ENCODE measurements at places on chromosomes 11 and 22.

GRCh38 chr22:49670456-49671330, 157.0 kb downstream of the BRD1 start:
- DNase-seq: no peak

DNA sequence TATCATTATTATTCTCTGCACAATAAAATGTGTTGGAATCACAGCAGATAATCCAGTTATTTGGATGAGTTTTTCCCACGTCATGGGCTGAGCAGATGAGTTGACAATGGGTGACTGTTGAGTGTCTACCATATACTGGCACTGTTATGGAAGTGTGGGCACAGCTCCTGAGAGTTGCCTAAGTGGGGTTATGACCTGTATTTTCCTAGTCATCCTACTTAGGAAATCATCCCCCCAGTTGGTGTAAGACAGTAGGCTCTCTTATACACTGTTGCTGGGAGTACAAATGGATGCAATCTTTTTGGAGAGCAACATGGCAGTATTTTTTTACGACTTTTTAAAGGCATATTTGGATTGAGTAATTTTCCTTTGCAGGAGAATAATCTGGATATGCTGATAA, 66.4 kb downstream of the TRAF6 start:
- DNase-seq: no peak

GRCh38 chr11:130478204-130478701, 29.8 kb downstream of the ADAMTS15 start:
- DNase-seq: peak; percentile 73

DNA sequence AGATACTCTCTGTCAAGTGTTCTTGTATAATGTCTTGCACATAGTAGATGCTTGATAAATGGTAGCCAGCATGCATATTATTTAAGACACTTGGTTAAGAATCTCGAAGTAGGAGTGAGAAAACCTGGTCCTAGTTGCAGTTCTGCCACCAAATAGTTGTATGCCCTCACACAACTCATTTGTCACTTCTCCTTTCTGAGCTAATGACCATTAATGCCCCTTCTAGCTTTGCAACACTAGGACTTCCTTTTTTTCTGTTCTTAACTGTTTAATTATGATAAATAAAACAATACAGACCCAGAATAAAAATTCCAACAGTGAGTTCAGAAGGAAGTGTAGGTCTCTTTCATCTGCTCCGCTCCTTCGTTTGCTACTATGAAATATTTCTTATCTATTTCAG, 453.6 kb downstream of the TMEM135 start:
- no peak for DNase-seq

GRCh38 chr11:20158597-20159257, 1.5 kb downstream of the DBX1 start:
- DNase-seq: no peak

DNA sequence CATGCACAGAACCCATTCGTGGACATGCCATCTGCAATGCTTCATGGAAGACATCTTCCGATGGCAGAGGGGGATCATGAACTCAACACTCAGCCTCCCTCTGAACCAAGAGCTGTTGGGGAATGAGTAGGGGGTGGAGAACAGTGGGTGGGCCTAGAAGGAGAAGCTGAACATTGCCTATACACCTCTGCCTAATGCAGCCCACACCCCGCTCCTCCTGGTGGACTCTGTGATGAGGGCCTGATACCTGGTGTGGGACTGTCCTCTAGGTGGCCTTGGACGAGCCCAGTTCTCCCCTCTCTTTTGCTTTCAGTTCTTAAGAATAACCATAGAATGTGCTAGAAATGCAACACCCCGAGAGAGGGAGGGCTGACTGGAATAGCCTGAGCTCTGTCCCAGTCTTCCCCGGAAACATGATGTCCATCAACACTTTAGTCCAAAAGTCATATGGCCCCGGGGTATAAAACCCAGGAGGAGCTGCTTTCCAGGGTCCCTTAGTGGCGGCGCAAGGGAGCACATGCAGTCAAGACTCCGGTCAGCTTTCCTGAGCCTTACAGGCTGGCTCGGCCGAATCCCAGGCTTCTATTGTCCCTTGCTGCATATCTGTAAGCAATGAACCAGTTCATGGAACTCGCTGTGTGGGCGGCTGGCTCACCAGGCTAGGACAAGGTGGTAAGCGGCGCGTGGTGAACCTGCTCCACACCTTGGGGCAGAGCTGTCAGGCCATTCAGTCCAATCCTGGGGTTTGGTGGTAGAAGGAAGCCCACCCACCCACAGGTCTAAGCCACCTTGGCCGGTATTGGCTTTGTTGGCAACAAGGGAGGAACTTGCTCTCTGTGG, 216.9 kb downstream of the CTTN start:
- no peak for DNase-seq

DNA sequence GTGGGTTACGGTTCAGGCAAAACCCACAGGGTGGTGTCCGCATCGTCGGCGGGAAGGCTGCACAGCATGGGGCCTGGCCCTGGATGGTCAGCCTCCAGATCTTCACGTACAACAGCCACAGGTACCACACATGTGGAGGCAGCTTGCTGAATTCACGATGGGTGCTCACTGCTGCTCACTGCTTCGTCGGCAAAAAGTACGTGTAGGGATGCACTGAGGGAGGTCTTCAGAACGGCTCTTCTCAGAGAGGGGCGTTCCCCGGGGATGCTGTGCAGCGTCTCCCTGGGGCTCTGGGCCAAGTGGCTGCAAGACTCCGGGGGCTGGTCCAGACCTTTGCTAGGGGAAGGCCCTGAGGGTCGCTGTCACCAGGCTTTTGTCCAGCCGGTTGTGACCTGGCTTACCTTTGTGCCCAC, 1.3 kb downstream of the ACR start:
- DNase-seq: no peak

DNA sequence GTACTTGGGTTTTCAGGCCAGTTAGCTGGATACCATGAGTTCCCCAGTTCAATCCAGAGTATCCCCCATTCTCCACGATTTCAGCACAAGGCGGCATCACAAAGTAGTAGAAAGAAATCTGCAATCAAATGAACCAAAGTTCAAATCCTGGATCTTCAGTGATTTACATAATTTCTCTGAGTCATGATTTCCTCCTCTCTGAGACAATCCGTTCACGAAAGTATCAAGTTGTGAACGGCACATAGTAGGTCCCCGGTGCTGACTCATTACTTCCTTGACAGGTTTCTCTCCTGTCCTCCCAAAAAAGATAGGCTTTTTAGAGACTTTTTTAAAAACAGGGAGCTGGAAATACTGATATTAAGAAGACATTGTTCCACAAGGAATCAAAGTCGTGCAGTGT, 69.1 kb upstream of the AKIP1 start:
- DNase-seq: no peak

DNA sequence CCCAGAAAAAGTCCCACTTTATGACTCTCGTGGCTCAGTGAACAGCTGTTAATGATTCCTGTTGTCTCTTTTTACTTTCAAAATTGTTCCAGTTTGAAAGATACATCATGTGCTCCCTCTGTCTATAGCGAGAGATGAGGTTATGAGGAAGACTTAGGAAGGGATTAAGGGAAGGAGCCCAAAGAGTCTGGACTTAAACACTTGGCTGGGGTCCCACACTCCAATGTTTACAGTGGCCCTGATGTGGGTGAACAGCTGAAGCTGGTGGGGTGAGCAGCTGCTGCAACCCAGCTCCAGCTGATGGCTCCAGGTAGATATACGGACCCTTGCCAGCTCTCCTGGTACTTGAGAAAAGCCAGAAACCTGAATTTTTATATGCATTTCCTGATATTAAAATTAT, 84.5 kb upstream of the PLET1 start:
- DNase-seq: peak; percentile 39

- no peak for DNase-seq
These were observed 402.3 kb downstream of the BRD1 start for GRCh38 chr22:49425356-49425755.

DNA sequence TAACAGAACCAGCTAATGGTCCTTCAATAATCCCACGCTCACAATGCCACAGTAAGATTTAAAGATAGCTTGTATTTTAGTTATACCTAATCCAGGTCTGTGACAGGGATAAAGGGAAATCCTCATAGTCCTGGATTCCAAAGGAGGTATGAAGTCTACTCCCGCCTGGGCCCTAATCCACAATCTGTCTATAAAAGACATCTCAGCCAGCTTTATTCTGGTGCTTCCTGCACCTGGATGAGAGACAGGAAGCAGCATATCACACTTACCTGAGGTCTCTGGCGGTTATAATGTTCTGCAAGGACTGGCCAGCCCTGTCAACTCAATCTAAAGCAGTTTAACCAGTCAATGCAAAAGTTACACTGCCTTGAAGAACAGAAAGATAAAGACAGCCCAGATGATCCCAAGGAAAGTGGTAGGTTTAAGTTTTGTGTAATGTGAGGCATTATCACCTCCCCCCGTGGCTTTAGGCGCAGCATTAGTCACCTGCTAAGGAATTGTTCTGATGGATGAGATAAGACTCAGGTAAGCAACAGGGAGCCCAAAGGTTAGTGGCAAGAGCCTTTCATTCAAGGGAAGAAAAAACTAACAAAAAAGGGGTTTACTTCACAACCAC, 57.6 kb downstream of the PLEKHA7 start:
- DNase-seq: no peak

GRCh38 chr22:43481568-43482317, 69.9 kb downstream of the MPPED1 start:
- no peak for DNase-seq

DNA sequence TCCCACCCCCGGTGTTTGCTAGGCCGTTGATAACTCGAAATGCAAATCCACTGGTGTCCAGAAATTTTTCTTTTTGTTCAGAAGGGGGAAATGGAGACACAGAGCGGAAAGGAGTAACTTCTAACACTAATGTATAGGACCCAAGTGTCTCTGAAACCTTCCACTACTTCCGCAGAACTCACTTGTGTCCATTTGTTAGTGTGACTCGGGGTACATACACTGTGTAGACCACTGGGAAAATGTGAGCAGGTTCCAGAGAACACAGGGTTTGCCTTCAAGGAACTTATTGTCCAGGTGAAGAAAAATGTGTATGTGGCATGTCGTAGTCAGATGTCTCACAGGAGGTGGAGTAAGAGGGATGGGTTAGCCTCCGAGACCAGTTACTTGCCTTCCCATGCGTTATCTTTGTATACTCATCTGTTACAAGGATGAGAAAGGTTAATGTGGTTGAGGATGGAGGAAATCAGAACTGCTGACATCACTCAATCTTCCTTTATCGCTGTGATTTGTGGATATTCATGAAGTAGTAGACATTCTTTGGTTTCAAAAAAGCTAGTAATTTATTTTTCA, 857 bp downstream of the ARCN1 start:
- no peak for DNase-seq

- no peak for DNase-seq
These were observed 194.3 kb upstream of the MTNR1B start for GRCh38 chr11:92775003-92775676.

DNA sequence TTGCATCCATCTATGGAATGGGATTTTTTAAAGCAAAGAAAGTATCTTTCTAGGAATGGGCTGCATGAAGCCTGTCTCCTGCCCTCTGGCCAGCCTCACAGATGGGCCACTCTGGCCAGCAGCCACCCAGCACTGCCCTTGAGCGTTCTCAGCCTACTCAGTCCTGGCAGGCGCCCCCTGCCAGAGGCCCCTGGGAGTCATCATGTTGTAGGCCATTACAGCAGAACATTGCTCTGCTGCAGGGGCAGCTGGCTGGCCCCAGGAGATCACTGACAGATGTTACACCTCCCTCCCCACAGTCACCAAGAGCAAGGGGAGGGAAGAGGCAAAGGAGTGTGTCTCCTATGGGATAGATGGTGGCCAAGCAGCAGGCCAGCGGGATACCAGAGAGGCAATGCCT, 363.7 kb downstream of the NXPE2 start:
- DNase-seq: no peak

DNA sequence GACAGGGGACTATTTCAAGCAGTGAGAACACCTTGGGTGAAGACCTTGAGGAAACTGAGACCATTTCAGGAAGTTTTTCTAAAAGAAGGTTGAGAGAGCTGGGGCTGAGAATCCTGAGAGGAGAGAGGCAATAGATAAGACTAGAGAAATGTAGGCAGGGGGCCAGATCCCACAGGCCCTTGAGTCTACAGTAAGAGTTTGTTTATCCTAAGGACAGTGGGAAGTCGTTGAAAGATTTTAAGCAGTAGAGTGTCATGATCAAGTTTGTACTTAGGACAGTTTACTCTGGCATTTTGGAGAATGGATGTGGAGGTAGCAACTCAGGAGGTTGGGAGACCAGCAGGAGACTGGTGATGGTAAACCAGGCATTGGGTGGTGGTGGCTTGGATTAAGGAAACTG, 17.1 kb downstream of the HSD17B12 start:
- no peak for DNase-seq

GRCh38 chr11:2420502-2421225, 20.1 kb downstream of the TSSC4 start:
- no peak for DNase-seq

DNA sequence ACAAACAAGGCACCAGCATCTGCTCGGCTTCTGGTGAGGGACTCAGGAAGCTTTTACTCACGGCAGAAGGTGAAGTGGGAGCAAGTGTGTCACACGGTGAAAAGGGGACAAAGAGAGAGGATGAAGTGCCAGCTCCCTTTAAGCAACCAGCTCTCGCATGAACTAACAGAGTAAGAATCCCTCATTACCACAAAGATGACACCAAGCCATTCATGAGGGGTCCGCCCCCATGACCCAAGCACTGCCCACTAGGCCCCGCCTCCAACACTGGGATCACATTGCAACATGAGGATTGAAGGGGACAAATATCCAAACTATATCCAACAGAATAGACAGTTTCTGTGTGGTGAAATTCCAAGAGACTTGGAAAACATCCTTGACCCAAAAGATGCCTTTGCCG, 198.2 kb upstream of the POU2AF2 start:
- no peak for DNase-seq

GRCh38 chr11:105968021-105968697, 53.9 kb downstream of the MSANTD4 start:
- no peak for DNase-seq

DNA sequence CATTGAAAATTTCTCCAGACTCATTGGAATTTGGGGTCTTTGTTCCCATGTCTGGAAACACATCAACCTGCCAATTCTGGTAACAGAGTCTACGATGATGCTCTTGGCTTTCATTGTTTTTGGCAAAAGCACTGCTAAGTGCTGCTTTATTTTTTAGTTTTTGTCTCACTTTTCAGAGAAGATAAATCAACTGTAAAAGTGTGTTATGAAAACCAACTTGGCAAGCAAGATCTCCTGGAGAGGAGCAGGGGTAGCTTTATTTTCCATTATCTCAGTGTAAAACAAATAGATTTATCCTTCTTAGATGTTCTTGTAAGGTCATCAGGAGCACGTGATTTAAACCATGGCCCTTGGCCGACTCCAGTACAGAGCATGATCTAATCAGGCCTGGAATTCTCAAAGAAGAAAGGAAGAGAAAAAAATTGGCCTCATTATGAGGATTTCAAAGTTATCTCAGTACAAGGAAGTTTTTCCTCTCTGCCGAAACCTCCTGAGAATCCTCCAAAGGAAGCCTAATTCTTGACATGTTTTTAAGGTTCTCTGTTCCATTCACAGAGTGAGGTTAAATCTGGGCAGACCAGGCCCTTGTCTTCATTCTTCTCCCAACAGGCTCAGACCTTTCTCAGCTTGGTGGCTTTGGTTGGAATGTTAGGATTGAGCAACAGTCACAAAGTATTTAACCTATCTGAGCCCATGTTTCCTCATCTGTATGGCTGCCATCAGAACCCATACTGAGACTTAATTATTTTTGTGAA, 16.4 kb upstream of the PAMR1 start:
- peak; percentile 69 for DNase-seq

- DNase-seq: no peak
These were observed 2.8 kb upstream of the AMPD3 start for GRCh38 chr11:10452211-10452767.

Data from lower leg skin (tissue), 4 donors.